ENCODE measurements at places on chromosomes 13 and 19. TPM values are rescaled to one million over a fixed set of nuclear protein-coding genes. Genes with fewer than 3 reads are reported as not detected.

The VSTM1 gene
- not detected for total RNA-seq

The LIG1 gene
- 99.4 TPM for total RNA-seq

The PLK5 gene
- total RNA-seq, result not detected

The XAB2 gene
- 46.1 TPM for total RNA-seq

The ELANE gene
- total RNA-seq, result not detected

The TEX29 gene
- 0.81 TPM for total RNA-seq

The RASA3 gene
- 99.4 TPM for total RNA-seq

The LGALS14 gene
- total RNA-seq, result 0.37 TPM

The SHISA7 gene
- not detected for total RNA-seq

The CRB3 gene
- not detected for total RNA-seq

The WDR88 gene
- not detected for total RNA-seq

The PRKCG gene
- 0.32 TPM for total RNA-seq

The ATXN8OS gene
- not detected for total RNA-seq

The LRRC63 gene
- 0.71 TPM for total RNA-seq

Data from T-helper 1 cell treated with Interleukin-12 subunit alpha and Interleukin-12 subunit beta and Interleukin-4 antibody, amounts not matched to agents 30 ng/mL and 1 ng/mL, for 36 hours (primary cell).